ENCODE measurements at places on chromosomes 3 and 15.

- no peak for DNase-seq
Observed at GRCh38 chr3:66098436-66098835, 59.7 kb upstream of the MAGI1 start.

GRCh38 chr3:121747976-121748375 lies 1.6 kb downstream of the GOLGB1 start:
- DNase-seq: no peak

GRCh38 chr3:34727700-34728099 lies 911.6 kb upstream of the ARPP21 start:
- no peak for DNase-seq

DNA sequence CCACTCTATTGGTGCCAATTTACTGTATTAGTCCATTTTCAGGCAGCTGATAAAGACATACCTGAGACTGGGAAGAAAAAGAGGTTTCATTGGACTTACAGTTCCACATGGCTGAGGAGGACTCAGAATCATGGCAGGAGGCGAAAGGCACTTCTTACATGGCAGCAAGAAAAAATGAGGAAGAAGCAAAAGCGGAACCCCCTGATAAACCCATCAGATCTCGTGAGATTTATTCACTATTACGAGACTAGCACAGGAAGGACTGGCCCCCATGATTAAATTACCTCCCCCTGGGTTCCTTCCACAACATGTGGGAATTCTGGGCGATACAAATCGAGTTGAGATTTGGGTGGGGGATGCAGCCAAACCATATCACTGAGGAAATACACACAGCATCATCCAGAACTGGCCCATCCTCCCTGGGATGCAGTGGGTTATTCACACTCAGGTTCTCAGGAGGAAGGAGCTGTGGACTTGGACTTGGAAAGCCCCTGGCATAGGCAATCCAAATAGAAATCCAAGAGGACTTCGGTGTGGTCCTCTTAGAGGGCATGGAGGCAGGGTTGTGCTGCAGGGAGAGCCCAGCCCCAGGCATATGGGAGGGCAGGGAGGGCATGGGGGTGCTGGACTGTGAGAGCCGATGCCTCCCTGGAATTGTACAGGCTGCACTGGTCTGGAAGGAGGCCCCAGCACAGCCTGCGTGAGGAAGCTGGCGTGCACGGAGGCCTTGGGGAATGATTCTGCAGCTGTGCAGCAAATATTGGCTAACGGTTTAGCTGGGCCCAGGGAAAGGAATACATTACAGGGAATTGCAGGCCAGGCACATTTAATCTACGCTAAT lies 62.9 kb downstream of the EFCAB12 start:
- no peak for DNase-seq

DNA sequence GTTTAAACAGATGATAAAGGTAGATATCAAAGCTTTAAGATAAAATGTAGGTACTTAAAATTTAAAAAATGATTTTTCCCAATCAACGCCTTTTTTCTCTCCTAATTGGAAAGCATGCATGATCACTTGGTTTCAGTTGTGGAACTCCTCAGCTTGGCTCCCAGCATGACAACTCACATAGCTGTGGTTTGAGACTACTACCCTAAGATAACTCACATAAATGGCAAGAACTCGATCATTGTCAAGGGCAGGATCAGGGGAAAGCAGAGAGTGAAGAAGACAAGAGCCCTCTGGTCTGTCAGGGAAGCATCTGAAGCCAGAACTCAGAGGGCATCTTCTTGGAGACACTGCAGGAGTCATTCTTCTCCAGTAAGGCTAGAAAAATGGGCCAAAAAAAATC lies 516.7 kb downstream of the NTRK3 start:
- DNase-seq: no peak

GRCh38 chr15:65089206-65089824 lies 12.8 kb downstream of the KBTBD13 start:
- no peak for DNase-seq

GRCh38 chr3:14298991-14299555 lies 103.3 kb upstream of the SLC6A6 start:
- DNase-seq: no peak

- DNase-seq: no peak
Observed at GRCh38 chr3:114608293-114608692, 314.5 kb downstream of the TIGIT start.

DNA sequence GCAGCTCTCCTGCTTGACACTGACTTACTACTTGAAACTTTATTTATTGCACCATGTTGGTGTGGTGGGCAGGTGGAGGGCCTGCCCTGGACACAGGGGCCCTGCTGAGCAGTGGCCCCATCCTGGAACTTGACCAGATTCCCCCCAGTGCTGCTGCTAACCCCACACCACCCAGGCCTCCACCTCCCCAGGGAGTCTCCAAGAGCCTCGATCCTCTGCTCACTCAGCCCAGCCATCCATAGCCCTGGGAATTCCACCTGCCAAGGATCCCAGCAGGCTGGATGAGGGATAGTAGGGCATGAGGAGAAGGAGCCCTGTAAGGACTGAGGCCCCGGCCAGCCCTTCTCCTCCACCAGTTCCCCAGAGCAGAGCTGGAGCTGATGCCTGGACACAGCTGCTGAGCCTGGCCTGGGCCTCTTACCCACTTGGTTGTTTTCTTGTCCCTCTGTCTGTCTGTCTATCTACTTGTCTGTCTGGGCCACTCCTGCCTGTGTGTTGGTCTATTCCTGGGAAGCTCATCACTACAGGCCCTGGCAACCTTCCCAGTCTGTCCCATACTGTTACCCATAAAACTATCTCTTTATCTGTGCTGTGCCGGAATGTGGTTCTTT lies 2.8 kb downstream of the CHAC1 start:
- DNase-seq: no peak

GRCh38 chr3:4981665-4982494 lies 2.6 kb downstream of the BHLHE40 start:
- no peak for DNase-seq

Measured in stimulated activated CD8-positive, alpha-beta memory T cell treated with anti-CD3 and anti-CD28 coated beads, Interleukin-2, amount 100 ng/mL, for 1 hour (primary cell).